D341Med (cell line): ENCODE measurements at places on chromosomes 4 and X.

DNA sequence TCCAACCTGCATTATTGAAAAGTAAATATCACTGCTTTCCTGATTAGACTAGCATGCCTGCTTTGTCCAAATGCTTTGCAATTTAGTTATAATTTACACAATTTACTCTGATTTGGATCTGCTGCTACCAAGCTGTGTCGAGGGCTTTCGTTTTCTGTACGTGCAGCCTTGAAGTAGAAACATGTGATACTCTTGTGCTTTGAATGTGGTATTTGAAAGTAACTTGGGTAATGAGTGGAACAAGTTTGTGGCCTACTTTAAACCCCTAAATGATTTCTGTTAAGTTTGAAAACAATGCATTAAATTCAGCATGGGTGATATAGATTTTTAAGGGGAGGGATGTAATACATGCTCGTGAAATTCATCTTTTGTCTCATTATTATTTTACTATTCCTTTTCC lies 240.7 kb downstream of the IQCM start:
- DNase-seq = no peak

DNA sequence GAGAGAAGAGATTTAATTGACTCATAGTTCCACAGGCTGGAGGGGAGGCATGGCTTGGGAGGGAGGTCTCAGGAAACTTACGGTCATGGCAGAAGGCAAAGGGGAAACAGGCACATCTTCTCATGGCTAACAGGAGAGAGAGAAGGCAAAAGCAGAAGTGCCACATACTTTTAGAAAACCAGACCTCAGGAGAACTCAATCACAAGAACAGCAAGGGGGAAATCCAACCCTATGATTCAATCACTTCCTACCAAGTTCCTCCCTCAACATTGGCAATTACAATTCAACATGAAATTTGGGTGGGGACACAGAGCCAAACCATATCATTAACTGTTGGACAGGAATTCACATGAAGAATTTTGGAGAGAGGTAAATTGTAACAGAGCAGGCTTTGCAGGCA lies 485.3 kb upstream of the PITX2 start:
- no peak for DNase-seq

- DNase-seq = no peak
Measured at GRCh38 chr4:80255329-80256095, 11.0 kb upstream of the FGF5 start.

DNA sequence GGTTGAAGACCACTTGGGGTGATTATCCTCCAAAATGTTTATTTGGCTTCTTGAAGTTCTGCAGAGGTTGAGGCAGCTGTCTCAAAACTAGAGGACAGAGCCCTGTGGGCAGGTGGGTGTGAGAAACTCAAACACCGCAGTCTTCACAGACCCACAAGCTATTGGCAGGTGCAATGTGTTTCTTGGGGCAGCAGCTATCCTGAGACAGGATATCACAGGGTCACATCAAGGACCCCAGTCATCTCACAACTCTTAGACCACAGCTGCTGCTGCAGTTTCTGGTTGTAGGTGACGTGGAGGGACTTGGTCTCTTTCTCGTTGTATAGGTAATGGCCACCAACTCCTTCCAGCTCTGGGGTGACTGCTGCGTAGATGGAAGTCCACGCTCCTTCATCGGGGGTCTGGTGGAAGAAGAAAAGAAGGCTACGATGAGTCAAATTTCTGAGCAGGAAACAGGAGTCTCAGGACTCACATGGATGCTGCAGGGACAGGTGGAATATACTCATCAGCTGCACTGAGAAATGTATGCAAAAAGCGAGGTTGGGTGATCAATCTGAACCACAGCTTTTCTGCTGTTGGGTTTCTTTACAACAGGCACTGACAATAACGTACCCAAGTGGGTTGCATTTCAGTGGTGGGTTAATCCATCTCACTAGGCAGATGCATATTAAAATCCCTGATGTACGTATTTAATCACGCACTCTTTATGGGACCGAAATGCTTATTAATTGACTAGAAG lies 279.8 kb downstream of the DHRSX start:
- no peak for DNase-seq

DNA sequence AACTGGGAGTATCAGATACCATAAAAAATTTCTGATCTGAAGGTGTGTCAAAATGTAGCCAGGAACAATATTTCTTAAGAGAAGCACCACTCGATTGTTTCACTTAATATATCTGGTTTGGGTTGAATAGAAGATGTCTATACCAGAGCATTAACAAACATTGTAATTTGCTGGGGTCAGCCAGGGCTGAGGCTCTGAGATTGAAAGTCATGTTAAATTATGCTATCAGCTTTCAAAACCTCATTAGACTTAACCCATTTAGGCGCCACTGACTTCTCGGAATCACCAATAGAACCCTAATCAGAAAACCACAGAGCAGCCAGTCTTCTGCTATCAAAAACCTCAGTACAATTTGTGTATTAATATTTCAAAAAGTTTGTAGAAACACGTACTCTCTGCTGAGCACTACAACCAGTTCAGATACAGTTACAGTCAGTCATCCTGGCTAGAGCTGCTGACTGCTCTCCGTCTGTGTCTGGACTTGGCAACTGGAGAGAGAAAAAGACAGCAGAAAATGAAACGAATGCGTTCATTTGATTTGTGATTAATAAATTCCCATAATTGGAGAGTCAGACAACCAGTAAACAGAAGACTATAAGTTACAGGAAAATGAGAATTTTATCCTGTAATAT lies 848.6 kb upstream of the PABPC4L start:
- no peak for DNase-seq

DNA sequence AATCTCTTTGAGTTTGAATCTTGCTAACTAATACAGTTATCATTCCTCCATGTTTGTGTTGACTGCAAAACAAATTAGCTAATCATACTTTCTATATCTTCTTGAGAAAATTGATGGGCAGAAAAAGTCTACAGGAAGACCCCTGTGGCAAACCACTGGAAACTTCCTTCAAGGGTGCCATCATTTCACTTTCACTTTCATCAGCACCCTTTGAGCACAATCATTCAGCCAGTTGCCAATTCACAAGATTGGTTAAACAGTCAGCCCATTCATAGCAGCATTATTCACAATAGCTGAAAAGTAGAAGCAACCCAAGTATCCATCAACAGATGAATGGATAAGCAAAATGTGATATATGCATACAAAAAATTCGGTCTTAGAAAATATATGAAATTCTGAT lies 101.5 kb downstream of the CCDC160 start:
- DNase-seq = no peak

DNA sequence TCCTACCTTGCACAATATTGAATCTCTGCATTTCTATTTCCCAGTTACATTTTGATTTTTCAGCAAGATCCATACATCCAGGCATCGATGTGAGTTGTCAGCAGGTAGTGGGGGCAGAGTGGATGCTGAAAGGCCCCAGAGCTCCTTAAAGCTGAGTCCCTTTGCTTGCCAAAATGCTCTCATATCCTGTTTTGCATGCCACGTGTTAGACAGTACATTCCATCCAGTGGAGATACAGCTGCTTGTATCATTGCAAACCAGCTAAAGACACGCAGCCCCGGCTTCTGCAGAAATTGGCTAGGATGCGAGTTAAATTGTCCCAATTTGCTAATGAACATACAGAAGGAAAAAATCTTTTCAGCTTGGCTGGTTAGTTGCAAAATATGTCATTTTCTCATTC lies 179.6 kb upstream of the MXRA5 start:
- no peak for DNase-seq

- DNase-seq = no peak
Measured at GRCh38 chr4:128803783-128804182, 5.7 kb upstream of the JADE1 start.
